ENCODE measurements at places on chromosomes 3 and 15. TPM values are rescaled to one million over a fixed set of nuclear protein-coding genes. Genes with fewer than 3 reads are reported as not detected.

DNA sequence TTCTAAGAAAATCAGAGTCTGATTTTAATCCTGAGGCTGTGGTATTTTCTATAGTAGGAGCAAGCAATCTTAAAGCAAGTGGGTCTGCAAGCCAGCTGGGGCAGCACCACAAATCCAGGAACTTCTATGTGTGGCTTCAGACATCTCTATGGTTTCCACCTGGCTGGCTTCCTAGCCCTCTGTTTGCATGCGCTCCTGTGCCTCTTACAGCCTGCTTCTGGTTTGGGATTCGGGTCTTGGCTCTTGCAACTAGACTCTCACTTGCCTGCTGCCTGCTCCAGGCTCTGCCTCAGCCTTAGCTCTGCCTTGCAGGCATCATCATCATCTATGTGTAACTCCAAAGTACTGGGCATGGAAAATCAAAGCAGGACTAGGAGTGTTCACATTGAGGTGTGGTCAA lies 43.4 kb downstream of the MINDY4B start:
- no peak for DNase-seq

- DNase-seq, result no peak
Observed at GRCh38 chr3:171824824-171825221, 14.5 kb upstream of the PLD1 start.

The CD96 gene
- 375 TPM for total RNA-seq

- no peak for DNase-seq
Observed at GRCh38 chr3:125238759-125239158, 26.2 kb upstream of the SLC12A8 start.

- no peak for DNase-seq
Observed at GRCh38 chr3:177102553-177102952, 94.7 kb downstream of the TBL1XR1 start.

The GP9 gene
- total RNA-seq, result not detected

The PCLAF gene
- 110 TPM for total RNA-seq

All from activated naive CD8-positive, alpha-beta T cell treated with anti-CD3 and anti-CD28 coated beads, Interleukin-2, amount 10 ng/mL, durations not matched to agents 7 days and 5 days (primary cell).